ENCODE measurements at places on chromosomes 5 and 9. TPM values are rescaled to one million over a fixed set of nuclear protein-coding genes. Genes with fewer than 3 reads are reported as not detected.

CATSPER3 gene
- total RNA-seq, result not detected

ADGRD2 gene
- not detected for total RNA-seq

DNA sequence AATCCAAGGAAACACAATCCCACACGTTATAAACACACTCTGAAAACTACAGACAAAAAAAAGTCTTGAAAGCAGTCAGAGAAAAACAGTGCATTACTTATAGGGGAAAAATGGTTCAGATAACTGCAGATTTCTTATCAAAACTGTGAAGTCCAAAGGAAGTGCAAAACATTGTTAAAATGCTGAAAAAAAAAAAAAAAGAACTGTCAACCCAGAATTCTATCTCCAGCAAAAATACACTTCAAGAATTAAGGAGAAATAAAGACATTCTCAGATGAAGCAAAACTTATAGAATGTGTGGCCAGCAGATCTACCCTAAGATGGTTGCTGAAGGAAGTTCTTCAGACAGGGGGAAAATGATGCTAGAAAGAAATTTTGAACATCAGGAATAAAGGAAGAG, 40.4 kb downstream of the ADAMTS2 start:
- H3K36me3 ChIP-seq, result no peaks in the 10 kb centered on the region
- H3K27ac ChIP-seq, result no peak overlapping the region
- H3K27me3 ChIP-seq, result no peaks in the 10 kb centered on the region
- H3K4me3 ChIP-seq, result no peak overlapping the region
- DNase-seq, result no peak

- DNase-seq, result no peak
- H3K27me3 ChIP-seq, result no peaks in the 10 kb centered on the region
- H3K27ac ChIP-seq, result no peak overlapping the region
- H3K4me3 ChIP-seq, result no peak overlapping the region
- no peaks in the 10 kb centered on the region for H3K36me3 ChIP-seq
- no peaks in the 10 kb centered on the region for H3K4me1 ChIP-seq
These were observed 112.6 kb downstream of the TMC1 start for GRCh38 chr9:72633966-72634365.

DNA sequence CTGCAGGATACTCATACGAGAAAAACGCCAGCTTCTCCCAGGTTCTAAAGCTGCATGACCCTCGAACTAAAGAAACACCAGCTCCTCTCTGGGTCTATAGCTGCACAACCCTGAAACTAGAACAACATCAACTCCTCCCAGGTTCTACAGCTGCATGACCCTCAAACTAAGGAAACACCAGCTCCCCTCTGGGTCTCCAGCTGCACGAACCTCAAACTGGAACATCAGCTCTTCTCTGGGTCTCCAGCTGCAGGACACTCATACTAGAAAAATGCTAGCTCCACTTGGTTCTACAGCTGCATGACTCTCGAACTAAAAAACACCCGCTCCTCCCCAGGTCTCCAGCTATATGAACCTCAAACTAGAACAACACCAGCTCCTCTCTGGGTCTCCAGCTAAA, 811.1 kb downstream of the CDH9 start:
- no peak for DNase-seq
- H3K36me3 ChIP-seq, result no peaks in the 10 kb centered on the region
- no peak overlapping the region for H3K27ac ChIP-seq
- H3K4me3 ChIP-seq, result no peak overlapping the region
- H3K27me3 ChIP-seq, result no peaks in the 10 kb centered on the region
- no peaks in the 10 kb centered on the region for H3K4me1 ChIP-seq
